ENCODE measurements at places on chromosomes 5 and 9.

- no peak for DNase-seq
These were observed 22.5 kb downstream of the SRFBP1 start for GRCh38 chr5:121984250-121984649.

- DNase-seq: no peak
These were observed 11.1 kb downstream of the CCDC187 start for GRCh38 chr9:136292591-136293448.

DNA sequence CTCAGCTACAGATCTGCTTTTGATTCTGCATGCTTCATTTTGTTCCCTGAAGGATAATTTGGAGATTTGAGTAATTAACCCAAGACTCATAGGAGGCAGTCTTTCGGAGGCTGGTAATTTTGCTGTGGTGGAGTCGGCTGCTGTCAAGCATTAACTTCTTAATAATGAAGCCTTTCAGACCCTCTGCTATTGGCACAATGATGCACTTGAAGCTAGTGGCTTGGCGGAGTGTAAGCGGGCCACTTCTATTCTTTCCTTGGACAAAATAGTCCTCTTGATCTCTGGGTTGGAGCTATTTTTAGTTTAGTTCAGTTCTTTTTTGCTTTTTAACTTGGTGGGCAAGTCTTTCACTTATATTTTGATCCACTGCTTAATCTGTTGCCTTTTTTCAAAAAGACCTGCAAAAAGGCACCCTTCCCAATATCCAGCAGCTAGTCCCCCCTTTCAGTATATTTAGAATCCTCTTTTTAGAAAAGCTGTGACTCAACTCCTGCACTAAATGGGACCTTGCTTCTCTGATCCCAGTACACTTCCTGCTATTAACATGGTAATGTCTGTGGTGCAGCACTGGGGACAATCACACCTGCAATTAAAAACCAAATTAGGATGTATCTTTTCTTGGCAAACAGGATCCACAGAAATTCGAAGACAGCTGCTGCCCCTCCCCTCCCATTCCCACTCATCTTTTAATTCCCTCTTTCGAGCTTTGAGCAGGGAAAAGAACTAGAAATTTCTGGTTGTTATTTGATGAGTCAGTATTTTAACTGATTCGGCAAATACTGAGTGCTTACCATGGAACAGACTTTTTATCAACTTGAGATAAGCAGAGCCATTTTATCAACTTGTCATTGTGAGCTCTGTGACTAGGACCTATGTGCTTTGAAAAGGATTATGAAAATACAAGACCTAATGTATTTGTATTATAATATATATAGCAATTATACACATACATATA is 169.4 kb upstream of the ANKRD55 start:
- no peak for DNase-seq

DNA sequence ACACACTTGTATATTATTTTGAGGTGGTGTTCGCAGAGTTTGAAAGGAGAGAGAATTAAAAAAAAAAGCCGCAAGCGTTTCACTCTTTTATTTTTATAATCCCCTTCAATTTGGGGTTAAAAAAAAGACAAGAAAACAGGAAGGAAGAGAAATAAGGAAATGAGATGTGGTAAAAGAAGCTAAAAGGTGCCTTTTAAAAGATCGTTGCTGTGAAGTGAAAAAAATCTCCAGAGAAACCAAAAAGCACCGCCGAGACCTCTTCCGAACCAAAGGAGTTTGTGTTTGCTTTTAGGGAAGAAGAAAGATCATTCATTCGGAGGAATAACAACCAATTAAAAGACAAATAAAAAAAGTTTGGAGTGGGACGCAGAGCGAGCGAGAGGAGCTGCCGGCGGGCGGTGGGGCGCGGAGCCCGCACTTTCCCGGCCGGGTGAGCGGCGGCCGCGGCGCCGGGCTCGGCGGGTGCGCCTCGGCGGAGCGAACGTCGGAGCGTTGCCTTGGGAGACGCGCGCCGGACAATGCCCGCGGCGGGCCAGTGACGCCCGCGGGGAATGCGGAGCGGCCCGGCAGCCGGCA is 355 bp downstream of the TLE4 start:
- peak; percentile 78 for DNase-seq

- DNase-seq: no peak
These were observed 173.5 kb downstream of the GLIS3 start for GRCh38 chr9:4126184-4126865.

- no peak for DNase-seq
These were observed 180.4 kb upstream of the ITGA1 start for GRCh38 chr5:52607227-52607824.

- DNase-seq: no peak
These were observed 39.2 kb downstream of the ZNF366 start for GRCh38 chr5:72468024-72468423.
